ENCODE measurements at places on chromosomes 1 and 21.

DNA sequence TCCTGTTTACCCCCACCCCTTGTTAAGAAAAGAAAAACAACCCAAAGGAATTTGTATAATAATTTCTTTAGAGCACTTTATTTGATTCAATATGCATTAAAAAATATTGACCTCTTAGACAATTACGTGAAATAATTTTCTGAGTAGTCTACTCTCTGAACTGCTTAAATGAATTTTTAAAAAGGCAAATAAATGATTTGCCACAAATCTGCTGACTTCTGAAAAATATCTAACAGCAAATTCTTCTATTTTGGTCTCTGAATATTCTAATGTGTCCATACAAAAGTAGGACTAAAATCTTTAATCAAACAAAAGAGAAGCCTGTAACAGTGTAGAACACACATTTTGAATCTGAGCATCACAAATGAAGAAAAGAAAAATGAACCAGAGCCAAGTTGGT is 115.1 kb downstream of the TRIM33 start:
- DNase-seq: no peak

DNA sequence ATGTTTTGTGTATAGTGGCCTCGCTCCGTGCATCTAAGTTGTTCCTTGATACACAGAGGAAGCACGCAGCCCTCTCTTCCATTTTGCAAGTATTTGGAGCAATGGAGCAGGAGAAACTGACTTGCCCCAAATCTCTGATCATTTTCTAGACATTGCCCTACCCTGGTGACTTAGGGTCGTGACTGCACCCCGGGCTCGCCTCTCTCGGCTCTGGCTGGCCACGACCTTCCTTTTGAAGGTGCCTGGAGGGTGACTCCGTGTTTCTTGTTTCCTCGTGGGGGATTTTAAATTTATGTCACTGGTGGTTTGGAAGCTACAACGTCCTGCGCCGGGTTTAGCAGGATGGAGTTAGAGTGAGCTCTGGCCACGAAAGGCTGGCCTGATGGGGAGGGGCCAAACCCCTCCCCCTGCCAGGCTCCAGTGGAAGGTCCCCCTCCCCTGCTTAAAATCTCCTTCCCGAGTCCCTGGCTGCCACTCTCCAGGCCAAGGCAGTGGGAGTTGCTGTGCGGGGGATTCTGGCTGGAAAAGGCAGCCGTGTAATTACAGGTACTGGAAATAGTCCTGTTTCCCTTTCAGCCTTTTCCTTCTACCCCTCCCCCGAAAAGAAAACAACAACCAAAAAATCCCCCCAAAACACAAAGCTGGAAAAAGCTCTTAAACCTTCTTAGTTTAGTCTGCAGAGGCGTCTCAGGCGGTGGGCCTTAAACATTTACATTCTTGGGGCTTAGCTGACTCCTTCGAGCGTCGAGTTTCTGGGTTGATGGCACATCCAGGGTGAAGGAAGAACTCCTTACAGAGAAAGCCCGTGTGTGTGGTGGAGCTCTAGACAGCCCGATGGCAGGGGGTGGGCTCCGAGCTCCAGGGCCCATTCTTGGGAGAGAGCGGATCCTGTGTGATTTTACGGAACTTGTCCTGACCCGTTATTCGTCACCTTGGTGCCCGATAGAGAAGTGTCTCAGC is 28.1 kb downstream of the SPSB1 start:
- DNase-seq: no peak

DNA sequence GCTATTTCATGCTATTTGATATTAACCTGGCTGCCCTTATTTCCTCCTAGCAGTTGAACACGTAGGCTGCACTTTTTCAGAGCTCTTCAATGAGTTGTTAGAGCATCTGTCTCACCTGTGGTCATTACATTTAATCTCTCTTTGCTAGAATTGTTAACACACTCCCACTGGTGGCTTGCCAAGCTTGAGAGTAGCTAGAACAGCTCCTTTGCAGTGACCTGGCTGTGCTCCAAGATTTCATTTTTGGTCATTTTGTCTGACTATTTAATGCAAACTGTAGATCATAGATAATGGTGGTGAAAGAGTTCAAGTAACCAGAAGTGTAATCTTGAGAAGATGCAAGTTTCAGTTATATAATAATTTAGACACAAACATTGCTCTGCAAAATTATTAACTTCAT is 105.6 kb downstream of the LRRC7 start:
- DNase-seq: no peak

- DNase-seq: no peak
Observed at GRCh38 chr1:89600451-89601224, 32.3 kb upstream of the LRRC8C start.

DNA sequence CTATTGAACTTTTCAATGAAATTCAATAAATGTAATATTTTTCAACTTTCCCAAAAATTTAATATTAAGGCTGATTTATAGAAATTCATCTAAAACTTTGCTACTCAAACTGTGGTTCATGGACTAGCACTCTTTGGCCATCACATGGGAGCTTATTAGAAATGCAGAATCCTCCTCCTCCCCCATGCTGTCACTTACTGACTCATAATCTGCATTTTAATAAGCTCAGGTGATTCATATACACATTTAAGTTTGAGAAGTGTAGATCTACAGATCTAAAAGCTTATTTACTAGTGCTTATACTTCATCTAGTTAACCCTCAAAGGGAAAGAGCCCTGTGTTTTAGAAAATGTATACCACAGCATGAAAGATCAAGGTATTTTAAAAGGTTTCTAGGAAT is 84.3 kb downstream of the HS2ST1 start:
- no peak for DNase-seq

GRCh38 chr1:43296207-43296606 is 4.6 kb upstream of the TIE1 start:
- no peak for DNase-seq

- no peak for DNase-seq
Observed at GRCh38 chr1:226104671-226105121, 42.2 kb downstream of the H3-3A start.

DNA sequence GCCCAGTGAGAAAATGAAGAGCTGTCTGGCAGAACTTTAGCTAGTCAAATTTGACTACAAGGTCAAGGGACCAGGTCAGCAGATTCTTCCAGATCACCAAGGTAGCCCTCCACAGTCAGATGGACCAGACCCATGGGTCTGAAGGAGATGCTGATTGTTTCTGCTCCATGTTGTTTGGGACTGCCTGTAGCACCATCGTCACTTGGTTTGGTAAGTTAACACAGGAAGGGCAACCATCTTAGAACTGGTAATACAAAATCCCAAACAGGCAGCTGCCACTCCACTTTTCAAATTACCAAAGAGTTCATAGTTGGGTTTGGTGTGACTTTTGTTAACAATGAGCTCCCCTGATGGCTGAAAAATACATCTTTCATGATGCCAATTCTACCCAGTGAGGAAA is 9.0 kb downstream of the ITPKB start:
- DNase-seq: no peak

DNA sequence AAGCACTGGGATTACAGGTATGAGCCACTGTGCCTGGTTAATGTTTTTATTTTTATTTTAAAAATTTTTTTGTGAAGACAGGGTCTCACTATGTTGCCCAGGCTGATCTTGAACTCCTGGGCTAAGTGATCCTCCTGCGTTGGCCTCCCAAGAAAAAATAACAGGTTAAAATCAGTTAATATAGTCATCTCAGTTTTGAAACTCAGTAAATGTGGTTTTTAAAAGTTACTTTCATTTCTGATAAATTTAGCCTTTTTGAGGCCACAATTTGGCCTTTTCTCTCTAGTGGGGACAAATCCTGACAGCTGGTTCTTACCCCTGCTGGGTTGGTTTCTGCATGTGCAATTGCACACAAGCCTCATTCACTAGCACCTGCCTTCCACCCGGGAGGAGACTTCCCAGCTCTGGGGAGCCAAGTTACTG is 13.3 kb downstream of the PMF1 start:
- no peak for DNase-seq

DNA sequence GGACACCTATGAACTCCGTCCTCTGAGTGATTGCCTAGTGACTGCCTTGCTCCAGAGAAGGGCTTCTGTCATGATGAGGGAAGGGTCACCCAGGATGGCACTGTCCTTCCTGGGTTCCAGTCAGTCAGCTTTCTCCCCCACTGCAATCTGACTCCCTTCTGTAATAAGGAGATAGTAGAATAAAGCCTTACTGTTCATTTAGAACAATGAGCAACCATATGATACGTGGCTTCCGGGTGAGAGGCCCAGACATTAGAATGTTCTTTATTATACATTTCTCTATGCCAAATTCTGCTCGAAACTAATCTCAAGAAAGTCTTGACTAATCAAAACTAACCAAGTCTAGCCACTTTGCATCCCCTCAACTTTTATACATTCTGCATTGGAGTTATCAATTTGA is 8.5 kb upstream of the MTMR11 start:
- no peak for DNase-seq

DNA sequence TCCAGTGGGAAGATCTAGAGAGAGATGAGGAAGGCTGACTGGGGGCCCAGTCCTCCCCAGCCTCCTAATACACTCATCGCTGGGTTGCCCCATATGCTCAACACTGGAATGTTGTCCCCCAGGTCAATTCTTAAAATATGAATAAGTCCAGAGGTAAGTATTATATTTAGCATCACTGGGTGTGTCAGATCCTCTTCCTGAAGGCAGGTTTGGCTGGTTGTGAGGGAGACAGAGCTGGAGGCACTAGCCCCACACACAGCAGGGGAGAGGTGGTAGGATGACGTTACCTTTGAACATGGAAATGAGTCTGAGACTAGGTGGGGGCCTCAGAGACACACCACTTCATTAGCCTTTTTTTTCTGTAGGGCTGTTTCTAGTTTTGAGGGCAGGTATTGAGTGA is 42.6 kb downstream of the SLC44A3 start:
- no peak for DNase-seq

- DNase-seq: no peak
Observed at GRCh38 chr1:203693721-203694120, 67.1 kb downstream of the ATP2B4 start.

Measured in hepatic stellate cell (primary cell).